ENCODE measurements at places on chromosomes 7 and 10. TPM values are rescaled to one million over a fixed set of nuclear protein-coding genes. Genes with fewer than 3 reads are reported as not detected.

DNA sequence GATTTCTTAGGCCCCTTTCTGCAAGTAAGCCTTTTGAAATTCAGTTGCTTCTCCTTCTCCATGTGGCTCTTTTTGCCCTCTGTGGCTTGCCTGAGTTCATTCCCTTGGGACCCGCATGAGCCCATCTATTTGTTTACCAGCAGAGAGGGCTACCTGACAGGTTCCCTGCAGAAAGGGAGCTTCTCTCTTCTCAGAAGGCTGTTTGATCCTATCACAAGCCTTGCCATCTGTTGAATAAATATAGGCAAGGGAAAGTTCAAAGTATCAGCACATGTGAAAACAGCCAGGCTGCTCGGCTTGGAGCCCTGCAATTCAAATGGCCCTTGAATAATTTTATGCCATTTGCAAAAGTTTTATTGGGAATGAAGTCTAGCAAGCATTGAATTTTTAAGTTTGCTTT, 720.2 kb upstream of the FZD8 start:
- DNase-seq, result no peak

DNA sequence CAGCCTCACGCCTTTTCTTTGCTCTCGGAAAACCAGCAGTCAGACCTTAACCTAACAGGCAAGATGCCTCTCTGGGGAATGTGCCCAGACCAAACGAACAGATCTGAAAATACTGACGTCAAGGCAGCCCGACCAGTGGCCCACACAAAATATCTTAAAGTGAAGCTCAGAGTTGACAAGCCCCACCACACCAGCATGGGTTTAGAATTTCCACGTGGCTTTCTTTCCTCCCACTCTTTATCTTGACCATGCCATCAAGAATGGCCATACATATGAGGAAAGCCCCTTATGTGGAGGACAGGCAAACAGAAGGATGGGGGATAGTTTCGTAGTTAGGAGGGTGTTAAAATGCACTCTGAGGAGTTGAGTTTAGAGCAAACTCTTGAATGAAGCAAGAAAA, 89.8 kb downstream of the MRPL32 start:
- no peak for DNase-seq

DNA sequence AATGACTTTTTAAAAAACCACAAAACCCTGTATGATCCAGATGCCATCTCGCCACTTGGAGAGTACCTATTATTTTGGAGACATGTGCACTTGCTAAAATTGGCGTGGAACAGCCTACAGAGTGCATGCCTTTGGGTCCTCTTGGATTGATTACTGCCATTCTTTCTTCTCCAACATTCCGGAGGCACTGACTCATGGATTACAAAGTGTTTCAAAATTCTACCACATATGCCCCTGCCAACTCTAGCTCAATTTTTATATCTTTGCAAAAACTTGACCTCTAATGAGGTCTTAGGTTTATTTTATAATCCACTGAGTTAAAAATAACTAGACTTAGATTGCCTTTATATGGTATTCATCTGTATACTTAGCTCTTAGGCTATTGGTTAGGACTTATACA, 55.8 kb upstream of the KIF5B start:
- peak; percentile 65 for DNase-seq

- no peak for DNase-seq
These were observed 275.2 kb downstream of the PHTF2 start for GRCh38 chr7:78073609-78074382.

DNA sequence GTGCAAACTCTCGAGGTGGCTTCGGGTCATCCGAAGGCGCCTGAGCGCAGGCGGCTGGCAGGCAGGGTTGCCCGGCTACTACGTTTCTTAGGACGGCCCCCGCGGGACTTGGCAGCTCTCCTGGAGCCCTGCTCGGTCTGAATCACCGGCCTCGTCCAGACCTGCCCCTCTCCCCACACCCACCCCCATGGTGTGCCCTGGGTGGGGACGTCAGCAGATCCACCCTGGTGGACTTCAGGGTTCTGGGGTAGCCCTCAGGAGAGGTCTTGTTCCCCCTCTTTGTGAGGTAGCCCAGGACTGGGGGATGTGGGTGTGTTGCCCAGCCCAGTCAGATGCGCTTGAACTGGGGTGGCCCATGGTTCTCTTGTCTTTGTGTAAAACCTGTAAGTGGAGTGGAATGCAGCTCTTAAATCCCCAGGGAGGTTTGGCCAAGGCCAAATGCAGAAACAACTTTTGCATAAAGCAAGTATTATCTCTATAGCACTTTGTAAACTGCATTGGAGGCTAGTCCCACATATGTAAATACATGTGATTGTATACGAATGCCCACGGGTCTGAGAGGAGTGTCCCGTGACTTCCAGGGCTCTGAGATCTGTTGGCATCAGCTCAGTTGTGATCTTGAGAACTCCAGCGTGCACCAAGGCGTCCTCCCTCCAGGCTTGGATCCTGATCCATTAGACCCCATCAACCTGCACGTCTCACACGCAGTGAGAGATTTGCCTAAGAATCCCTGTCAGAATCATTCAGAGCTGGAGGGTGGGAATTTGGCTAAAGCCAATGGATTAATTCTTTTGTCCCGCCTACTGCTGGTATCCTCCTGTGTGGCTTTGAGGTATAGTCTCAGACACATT, 1.8 kb downstream of the PFKFB3 start:
- DNase-seq, result peak; percentile 71

DNA sequence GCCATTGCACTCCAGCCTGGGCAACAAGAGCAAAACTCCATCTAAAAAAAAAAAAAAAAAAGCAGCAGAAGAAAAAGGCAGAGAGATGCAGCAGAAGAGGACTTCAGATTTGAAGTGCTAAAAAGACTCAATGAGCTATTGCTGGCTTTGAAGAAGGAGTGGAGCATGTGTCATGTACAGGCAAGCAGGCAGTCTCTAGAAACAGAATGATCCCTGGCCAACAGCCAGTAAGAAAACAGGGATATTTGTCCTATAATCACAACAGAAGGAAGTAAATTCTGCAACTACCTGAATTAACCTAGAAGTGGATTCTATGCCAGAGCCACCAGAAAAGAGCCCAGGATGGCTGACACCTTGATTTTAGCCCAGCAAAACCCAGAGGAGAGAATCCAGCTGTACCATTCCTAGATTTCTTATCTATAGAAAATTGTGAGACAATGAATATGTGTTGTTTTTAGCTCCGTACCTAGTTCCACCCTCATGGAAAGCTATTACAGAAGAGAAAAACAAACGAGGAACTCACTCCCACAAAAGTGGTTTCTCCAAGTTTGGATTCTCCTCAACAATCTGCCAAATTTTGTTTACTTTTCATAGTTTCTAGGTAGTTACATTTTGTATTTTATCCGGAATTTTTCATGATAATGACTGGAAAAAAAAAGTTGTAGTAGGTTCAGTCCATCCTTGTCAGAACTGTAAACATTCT, 198.2 kb upstream of the GNAI1 start:
- DNase-seq, result no peak

DNA sequence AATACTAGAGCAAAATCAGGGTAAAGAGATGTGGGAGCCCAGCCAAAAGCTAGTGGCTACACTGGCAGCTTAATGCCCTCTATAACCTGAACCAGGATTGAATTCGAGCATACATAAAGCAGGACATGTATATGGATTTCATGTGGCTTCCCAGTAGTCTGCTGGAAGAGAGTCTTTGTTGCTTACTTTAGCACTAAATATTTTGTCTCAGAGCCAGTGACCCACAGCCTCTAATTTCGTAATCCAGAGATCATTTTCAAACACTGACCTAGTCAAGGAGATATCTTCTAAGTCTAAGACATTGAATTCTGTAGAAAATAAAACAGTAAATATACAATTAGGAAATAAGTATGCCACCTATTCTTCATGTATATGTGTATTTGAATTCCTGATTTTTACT, 64.2 kb upstream of the GNAI1 start:
- DNase-seq, result no peak

DNA sequence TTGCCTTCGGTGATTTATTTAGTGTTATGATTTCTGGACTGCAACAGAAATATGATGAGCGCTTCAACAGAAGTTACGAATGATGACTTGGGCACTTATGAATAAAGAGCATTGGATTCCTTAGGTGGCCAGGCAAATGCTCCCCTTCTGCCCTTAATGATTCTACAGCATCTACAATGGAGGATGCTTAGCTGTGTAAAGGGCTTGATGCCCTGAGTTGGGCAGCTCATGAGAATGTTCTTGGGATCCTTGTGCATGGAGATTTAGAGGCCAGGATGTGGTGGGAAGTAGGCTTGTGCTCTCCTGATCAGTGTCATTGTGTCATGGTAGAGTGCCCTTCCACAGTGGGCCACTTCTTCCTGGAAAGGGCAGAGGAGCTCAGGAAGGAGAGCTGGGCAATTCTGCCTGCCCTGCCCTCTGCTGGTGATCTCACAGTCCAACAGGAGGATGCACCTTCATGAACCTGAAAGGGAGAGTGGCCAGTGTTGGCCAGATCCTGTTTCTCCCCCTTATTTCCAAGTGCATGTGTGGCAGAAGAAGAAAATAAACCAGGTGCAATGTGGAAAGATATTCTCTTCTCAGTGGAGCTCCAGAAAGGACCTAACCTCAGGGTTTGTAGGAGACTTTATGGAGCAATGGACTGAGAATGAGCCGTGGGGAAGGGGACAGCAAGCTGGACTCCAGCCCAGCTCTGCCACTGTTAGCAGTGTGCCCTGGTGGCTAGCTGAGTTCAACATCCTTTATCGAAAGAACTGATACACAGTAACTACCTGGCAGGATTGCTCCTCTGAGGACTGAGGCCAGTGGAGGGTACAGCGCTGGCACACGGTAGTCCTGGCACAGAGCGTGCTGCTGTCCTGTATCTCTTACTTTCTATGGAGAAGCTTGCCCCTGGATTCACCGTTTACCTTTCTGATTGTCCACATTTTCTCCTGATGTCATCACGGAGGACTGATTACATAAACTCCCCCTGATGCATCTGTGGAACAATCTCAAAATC, 182.9 kb downstream of the BMPER start:
- DNase-seq, result peak; percentile 24

GRCh38 chr7:38600741-38601140, 30.4 kb downstream of the AMPH start:
- DNase-seq, result no peak

DNA sequence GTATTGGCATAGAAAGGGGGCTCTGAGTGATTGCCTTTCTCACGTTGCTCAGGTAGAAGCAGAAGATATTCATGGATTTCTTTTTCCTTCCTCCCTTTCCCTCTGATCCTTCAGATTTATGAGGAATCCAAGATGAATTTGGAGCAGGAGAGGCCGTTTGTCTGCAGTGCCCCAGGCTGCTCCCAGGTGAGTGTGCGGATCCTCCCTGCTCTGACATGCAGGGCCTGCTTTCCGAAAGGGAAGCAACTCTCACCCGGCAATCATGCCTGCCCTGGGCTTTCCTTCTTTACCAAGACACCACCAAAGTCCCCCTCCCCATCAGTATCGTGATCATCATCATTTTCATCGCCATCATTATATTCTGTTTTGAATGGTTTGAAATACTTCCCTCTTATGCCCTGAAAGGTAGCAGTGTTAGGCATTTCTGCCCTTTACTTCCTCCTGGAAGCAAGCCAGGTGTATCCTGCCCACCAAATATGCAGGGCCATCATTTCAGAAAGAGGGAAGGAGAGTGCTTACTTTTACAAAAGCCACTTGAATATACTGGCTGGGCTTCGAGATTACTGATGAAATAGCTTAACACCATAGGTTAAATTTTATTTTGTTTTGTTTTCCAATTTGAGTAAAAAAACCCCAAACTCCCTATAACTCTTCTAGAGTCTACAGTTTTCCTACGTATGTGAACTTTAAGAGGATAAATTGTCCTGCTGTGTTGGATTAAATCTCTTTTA, 75.9 kb downstream of the CREB5 start:
- DNase-seq, result no peak

GRCh38 chr7:83486536-83486935, 162.4 kb downstream of the SEMA3E start:
- DNase-seq, result no peak

- DNase-seq, result no peak
These were observed 5.2 kb upstream of the ZNF22 start for GRCh38 chr10:44995581-44995913.

- DNase-seq, result no peak
These were observed 6.2 kb upstream of the GRID1 start for GRCh38 chr10:86372784-86373239.

GRCh38 chr7:2242541-2243429, 759 bp downstream of the NUDT1 start:
- peak; percentile 32 for DNase-seq

DNA sequence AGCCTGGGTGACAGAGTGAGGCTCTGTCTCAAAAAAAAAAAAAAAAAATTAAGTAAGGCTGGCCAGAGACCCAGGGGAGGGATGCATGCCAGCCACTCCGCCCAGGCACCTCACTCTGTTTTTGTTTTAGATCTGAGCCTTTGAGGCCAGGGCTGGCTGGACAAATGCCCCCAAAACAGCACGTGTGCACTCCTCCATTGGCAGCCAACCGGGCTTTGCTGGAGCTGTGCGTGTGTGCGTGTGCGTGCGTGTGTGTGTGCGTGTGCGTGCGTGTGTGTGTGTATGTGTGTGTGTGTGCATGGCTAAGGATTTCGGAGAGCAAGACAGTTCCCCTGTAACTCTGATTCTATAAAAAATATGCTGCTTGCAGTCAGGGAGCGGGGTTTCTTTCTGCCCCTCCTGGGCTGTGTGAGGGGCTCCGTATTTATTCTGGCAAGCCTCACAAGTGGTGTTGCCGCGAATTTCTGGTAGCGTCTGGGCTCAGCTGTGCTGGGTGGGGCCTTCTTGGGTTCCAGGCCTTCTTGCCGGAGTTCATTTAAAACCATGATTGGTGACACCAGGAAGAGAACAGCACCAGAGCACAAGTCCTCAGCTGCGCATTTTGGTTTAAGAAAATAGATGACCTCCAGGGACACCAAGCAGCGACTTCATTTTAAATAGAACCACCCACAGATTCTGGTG, 28.1 kb upstream of the UNCX start:
- no peak for DNase-seq

- peak; percentile 87 for DNase-seq
These were observed at the start of gene SAMD9 for GRCh38 chr7:93117852-93118530. TSS of gene SAMD9 (minus strand) at chr7:93117979. CDS start at chr7:93106097, 11,882 bp downstream.

DNA sequence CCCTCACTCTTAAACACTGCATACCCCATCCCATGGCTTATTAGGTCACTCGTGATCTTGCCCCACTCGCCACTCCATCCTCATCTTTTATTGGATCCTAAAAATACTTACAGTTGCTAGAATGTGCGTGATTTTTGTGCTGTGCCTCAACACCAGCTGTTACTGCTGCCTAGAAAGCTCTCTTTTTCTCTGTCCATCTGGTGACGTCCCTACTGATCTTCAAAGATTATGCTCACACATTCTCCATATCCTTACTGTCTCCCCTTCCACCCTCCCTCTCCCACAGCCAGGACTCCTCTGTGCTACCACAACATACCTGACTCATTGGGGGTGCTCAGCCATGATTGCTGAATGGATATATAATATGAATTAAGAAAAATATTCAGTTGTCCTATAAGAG, 42.0 kb downstream of the CDK6 start:
- DNase-seq, result no peak

- DNase-seq, result peak; percentile 69
These were observed 409 bp downstream of the DNMBP start for GRCh38 chr10:100009283-100009792.

- no peak for DNase-seq
These were observed 400.7 kb upstream of the FOXK1 start for GRCh38 chr7:4281231-4281993.

Gene PAX4
- total RNA-seq, result not detected

Gene HOXA9
- 9.0 TPM for total RNA-seq

Gene SPDYE3
- total RNA-seq, result not detected

Gene RNF32
- 0.23 TPM for total RNA-seq

Gene SPDYE11
- total RNA-seq, result not detected

Gene CYP3A5
- total RNA-seq, result not detected

Gene USP6NL
- 27.1 TPM for total RNA-seq

Gene KCND2
- 0.17 TPM for total RNA-seq

Gene SPDYE8
- not detected for total RNA-seq
